ENCODE measurements at places on chromosomes 12 and 14. TPM values are rescaled to one million over a fixed set of nuclear protein-coding genes. Genes with fewer than 3 reads are reported as not detected.

DNA sequence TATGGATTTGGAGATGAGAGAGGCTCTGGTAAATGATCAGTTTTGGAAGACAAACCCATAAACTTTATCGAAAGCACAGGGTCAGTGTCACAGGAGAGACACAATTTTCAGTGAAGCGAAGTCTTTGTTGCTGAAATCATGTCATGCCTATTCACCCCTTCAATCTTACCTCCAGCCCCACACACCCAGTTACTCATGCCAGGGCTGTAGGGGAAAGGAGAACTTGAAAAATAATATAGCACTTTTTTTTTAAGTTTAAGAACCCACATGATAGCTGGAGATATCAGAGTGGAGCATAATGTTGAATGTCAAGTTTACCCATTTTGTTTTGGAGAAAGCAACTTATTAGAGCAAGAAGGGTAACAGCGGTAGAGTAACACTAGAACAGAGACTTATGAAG is 107.4 kb downstream of the SSPN start:
- no peak for DNase-seq

GRCh38 chr12:31371256-31371620 is 45.3 kb upstream of the SINHCAF start:
- DNase-seq = no peak

DNA sequence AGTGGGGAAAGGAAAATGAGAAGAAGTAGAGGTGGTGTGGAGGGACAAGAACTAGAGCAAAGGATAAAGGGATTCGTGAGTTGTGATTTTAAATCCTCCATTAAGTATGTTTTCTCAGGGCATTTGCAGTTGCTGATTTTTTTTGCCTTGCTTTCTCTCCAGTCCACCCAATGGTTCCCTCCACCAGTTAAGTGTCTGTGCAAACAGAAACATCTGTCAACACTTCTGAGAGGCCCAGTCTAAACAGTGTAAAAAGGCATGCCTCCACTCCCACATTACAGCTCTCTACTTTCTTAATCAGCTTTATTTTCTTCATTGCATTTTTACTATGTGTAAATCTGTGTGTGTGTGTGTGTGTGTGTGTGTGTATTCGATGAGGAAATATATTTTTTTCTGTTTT is 141.2 kb downstream of the PPFIA2 start:
- no peak for DNase-seq

DNA sequence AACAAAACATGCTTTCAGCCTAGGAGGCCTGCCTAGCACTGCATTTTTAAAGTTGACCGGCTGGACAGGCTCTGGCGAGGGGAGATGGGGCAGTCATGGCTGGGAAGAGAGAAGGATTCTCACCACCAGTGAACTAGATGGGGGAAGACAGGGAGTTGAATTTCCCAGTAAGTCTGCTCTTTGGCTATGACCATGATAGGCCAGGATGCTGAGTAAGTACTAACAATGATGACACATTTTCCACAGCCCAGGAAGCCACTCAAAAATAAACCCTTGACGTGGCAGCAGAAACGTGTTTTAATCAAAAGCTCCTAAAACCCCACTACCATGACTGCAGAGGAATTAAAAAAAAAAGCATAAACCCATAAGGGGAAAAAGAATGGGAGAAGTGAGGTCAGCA is 19.0 kb downstream of the KCTD10 start:
- no peak for DNase-seq

Gene GPRC5A
- total RNA-seq = 18.5 TPM

DNA sequence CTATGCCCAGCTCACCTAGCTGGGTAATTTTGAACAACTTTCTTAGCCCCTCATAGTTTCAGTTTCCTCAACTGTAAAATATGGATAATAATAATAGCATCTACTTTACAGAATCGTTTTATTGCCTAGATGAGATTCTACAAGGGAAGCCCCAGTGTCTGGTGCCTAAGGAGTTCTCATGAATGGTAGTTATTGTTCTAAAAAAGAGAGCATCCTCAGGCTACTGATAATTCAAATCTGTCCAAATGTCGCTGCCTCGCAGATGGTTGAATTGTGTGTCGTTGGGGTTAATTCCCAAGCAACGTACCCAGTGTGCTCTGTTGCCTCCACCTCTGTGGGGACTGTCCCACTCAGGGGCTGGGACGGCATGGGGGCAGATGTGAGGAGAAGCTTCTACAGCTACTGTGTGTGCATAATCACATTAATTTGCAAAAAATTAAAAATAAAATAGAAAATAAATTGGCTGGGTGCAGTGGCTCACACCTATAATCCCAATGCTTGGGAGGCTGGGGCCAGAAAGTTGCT is 71.6 kb upstream of the CEP83 start:
- DNase-seq = no peak

DNA sequence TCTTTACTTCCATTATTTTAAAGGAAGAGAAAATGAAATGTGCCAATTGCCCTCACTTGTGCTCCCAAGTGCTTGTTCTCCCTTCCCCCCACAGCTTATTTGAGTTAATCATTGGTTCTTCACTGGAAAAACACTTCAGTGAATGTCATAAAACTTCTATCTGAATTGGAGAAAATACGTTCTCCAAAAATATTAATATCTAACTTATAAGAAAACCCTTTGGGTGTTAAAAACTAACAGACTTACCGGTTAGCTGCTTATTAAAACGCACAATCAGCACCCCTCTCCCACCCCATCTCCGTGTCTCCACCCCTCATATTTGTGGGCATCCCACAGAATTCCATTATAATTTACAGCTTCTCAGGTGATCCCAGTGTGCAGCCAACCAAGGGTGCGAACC is 31.7 kb downstream of the PLEKHA5 start:
- no peak for DNase-seq

DNA sequence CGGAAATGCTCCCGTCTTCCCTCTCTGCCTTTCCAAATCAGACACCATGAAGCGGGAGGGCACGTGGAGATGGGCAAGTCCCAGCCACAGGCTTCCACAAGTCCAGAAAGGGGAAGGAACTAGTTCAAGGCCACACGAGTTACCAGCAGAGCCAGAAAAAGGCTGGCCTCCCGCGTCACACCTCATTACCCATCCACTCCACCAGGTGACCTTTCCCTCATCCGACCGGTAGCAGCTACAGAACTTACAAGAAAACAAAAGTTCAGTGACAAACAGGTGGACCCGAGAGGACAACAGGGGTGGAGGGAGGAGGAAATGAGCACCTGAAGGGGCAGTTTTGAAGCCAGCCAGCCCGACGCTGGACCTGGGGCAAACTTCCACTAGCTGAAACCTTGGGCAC is 46.9 kb downstream of the CHGA start:
- DNase-seq = no peak

DNA sequence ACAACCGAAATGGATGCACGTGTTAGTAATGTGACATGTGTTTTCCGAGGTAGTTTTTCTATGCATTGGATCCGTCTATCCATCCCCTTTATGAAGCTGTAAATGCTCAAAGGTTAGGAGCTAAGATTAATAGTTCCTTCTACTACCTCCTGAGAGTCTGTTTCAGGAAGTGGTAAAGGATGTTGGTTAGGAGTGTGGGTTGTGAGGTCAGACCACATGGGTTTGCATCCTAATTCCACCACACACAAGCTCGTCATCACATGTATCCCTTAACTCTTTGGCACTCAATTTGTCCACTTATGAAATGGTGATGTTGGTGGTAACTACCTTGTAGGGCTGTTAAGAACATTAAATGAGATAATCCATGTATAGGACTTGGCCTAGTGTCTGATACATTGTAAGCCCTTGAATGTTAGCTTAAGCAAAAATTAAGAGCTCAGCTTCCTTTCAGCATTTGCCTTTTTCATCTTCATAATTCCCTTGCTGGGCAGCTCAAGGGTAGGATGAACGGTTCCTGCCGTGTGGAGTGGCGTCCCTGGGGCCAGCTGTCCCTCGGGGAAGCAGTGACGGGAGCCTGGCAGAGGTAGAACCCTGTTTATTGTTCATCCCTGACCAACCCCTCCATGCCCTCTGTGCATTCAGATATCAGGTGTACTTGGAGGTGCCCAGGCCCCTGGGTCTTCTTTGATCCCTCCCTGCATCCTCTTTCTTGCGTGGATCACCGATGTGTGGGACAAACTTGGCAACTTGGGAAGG is 52.3 kb downstream of the TSPAN9 start:
- DNase-seq = no peak

DNA sequence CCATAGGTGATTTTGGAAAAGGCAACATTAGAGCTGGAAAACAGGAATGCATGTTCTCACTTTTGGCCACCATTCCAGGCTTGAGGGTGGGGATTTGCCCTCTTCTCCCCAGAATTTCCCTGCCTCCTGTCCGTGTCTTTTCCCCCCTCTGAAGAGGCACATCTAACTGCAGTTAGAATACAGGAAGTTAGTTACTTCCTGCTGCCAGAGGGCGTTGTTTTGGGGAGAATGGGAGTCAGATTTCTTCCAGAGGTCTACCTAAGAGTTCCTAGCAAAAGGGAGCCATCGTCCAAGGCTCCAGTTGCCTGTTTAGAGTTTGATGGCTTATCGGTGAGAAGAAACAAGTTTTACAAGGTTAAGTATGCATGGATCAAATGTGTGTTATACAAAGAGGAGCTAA is 112.8 kb upstream of the IGF1 start:
- DNase-seq = no peak

Gene MAP3K9
- 34.0 TPM for total RNA-seq

- DNase-seq = no peak
Observed at GRCh38 chr14:92958373-92959188, 35.6 kb downstream of the CHGA start.

- no peak for DNase-seq
Observed at GRCh38 chr12:120368789-120369602, at the start of gene MSI1. MSI1 (minus strand) TSS chr12:120369164; CDS start chr12:120369091, 73 bp downstream.

GRCh38 chr12:31007636-31008175 is 66.0 kb upstream of the DDX11 start:
- DNase-seq = no peak

GRCh38 chr14:102317564-102318248 is 1.8 kb upstream of the ZNF839 start:
- no peak for DNase-seq

DNA sequence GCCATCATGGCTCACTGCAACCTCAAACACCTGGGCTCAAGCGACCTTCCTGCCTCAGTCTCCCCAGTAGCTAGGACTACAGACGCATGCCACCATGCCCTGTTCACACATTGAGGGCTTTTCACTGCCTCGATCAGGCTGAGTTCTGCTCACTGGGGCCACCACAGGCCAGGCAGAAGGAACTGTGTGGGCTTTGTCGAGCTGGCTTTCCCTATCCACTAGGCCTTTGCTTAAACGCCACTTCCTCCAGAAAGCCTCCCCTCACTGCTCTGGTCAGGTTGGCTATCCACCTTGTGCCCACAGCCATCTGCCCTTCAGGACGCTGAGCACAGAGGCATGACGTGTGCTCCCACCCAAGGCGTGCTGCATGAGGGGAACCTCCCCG is 45.2 kb downstream of the MLXIP start:
- DNase-seq = no peak

Gene NANOG
- total RNA-seq = not detected

DNA sequence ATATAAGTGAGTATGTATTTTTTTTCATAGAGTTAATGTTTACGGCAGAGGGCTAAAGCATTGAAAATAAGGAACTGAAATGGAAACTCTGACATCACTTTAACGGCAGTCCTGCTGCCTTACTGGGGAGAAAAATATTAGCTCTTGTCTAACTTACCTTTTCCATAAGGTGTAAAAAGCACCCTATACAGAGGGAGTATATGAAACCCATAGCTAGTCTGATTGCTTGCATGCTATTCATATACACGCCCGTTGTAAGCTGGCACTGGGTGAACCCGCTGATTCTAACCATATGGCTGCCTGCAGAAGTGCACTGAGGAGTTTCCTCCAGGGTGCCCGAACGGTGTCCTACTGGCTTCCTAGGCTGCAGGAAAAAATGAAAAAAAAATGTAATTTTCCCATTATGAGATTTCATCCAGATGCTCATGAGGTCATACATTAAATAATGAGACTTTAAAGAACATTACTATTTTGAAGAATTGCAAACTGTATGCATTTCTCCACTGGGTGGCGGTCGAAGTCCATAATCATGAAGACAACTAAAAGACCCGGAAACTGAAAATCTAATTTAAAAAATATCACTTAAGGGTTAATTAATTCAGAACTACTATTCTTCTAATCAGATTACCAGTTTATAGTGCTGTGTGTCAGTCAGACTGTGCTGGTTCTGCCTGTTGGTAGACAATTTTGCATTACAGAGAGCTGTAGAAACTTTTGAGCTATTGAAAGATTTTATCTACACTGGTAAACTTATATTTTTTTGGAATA is 144.7 kb downstream of the ALX1 start:
- no peak for DNase-seq

- no peak for DNase-seq
Observed at GRCh38 chr14:55416866-55417265, 5.2 kb upstream of the ATG14 start.

DNA sequence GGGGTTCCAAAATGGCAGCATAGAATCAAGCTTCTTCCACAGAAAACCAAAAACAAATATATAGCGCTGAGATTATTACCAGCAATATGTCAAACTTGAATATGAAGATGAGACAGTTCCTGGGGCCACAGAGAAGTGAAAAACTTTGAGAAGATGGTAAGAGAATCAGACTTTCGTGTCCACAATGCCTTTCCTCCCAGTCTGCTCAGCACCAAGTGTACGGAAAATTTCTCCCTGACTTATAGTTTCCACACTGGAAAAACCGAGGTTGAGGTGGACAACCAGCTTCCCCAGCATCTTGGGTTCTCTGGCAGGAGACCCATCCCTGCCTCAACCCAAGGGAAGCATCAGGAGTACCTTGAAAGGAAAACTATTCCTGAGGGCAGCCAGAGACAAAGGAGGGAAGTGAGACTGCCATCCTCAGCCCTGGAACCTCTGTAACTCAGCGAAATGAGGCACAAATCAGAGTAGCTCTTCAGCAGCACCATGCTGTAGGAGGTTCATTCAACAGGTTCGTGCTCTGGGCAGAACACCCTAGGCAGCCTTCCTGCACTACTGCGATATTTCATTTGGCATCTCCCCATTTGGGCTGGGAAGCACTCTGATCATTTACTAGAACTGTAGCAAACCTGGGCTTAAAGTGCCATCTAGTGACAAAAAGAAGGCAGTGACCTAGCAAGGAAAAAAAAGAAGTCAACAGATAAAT is 52.4 kb upstream of the CAPRIN2 start:
- no peak for DNase-seq

Gene PLA2G1B
- not detected for total RNA-seq

Gene RD3L
- not detected for total RNA-seq

- DNase-seq = no peak
Observed at GRCh38 chr12:26331960-26332359, 136.6 kb downstream of the SSPN start.

Gene RPL10L
- total RNA-seq = not detected

DNA sequence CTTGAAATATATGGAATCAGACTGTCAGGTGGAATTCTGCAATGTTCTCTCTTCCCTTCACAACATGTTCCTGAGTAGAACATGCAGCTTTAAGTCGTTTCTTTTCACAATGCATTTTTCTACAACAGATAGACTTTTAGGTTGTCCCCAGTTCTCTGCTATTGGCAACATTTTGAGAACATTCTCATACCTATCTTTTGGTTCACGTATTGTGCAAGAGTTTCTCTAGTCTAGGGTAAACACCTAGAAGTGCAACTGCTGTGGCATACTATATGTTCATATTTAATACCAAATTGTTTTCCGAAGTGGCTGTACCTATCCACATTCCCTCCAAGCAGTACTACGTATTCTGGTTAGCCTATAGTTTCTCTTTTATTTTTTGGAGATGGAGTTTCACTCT is 32.1 kb downstream of the PPTC7 start:
- no peak for DNase-seq

GRCh38 chr12:75476071-75476470 is 4.5 kb upstream of the GLIPR1 start:
- no peak for DNase-seq
